ENCODE measurements at places on chromosomes 7 and 10.

GRCh38 chr7:12493407-12493806 is 77.1 kb upstream of the SCIN start:
- H3K4me1 ChIP-seq, result no peaks in the 10 kb centered on the region
- no peaks in the 10 kb centered on the region for H3K27me3 ChIP-seq
- H3K36me3 ChIP-seq, result no peaks in the 10 kb centered on the region
- DNase-seq, result no peak
- H3K27ac ChIP-seq, result no peak overlapping the region

DNA sequence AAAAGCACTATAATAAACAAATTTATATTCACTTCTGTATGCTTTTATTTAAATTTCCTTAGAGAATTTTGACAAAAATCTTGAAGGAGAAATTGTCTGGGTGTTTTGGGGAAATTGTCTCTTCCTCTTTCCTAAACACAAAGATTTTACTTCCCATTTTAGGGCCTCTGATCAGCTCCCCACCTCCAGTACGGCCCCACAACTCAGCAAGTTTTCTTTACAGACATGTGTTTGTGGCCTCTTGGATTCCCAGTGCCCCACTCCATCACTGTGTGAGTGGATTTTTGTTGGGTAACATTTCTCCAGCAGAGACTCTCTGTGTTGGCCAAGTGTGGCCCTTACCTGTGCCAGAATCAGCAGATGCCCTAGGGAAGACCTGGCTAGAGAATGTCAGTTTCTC is 182.8 kb upstream of the CDC14C start:
- no peak for DNase-seq
- H3K27me3 ChIP-seq, result no peaks in the 10 kb centered on the region
- no peaks in the 10 kb centered on the region for H3K4me1 ChIP-seq
- no peak overlapping the region for H3K27ac ChIP-seq
- H3K4me3 ChIP-seq, result no peak overlapping the region

- no peaks in the 10 kb centered on the region for H3K27me3 ChIP-seq
- no peak for DNase-seq
- no peak overlapping the region for H3K4me3 ChIP-seq
- H3K36me3 ChIP-seq, result peaks cover 29% of the 10 kb centered on the region
- no peaks in the 10 kb centered on the region for H3K4me1 ChIP-seq
- H3K27ac ChIP-seq, result no peak overlapping the region
Observed at GRCh38 chr10:121956111-121957061, 18.6 kb downstream of the NSMCE4A start.

DNA sequence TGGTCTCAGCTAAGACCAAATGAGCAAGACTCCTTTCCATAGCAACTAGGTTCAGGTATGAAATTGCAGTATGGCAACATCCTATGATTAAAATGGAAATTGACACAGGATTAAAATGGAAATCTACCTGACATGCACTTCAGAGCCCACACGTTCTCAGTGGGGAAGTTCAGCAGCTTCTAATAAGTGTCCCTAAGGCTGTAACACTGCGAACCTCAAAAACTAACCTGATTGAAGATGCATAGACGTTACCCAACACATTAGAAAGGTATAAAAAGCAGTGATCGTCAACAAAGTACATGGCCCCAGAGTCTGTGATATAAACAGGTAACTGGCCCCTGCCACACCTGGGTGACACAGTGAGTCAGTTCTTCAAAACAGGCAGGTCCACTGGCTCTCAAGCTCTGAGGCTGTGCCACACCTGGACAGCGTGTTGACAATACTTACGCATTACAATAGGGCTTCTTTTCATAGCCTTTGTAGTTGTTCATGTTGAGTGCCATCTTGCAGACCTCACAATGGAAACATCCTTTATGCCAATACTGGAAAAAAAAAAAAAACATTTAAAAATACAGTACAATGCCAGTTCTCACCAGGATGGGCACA is 274.9 kb upstream of the NEBL start:
- H3K4me1 ChIP-seq, result peaks cover 3% of the 10 kb centered on the region
- H3K27ac ChIP-seq, result no peak overlapping the region
- no peak overlapping the region for H3K4me3 ChIP-seq
- H3K27me3 ChIP-seq, result peaks cover 48% of the 10 kb centered on the region
- no peaks in the 10 kb centered on the region for H3K36me3 ChIP-seq
- DNase-seq, result no peak

- H3K27me3 ChIP-seq, result no peaks in the 10 kb centered on the region
- H3K36me3 ChIP-seq, result no peaks in the 10 kb centered on the region
- H3K4me3 ChIP-seq, result no peak overlapping the region
- DNase-seq, result no peak
Observed at GRCh38 chr10:77586719-77587415, 50.7 kb downstream of the KCNMA1 start.

GRCh38 chr7:73991522-73992100 is 36.4 kb upstream of the ELN start:
- H3K4me3 ChIP-seq, result no peak overlapping the region
- no peaks in the 10 kb centered on the region for H3K4me1 ChIP-seq
- H3K27ac ChIP-seq, result no peak overlapping the region
- H3K27me3 ChIP-seq, result no peaks in the 10 kb centered on the region
- DNase-seq, result no peak

DNA sequence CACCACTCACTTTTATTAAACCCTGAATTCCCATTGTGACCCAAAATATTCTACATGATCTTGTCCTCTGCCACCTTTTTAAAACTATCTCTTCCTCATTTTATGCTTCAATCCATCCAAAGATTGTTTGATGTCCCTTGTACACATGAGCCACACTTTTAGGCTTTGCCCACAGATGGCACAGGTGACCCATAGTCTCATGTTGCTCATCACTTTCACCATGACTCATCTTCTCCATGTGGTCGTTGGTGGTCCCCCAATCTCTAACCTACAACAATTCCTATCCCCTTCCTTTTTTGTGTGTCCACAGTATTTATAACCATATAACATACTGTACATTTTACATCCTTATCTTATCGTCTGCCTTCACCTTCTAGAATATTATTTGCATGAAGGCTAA is 271.5 kb upstream of the ZWINT start:
- no peaks in the 10 kb centered on the region for H3K27me3 ChIP-seq
- no peaks in the 10 kb centered on the region for H3K4me1 ChIP-seq
- H3K4me3 ChIP-seq, result no peak overlapping the region
- no peak overlapping the region for H3K27ac ChIP-seq

DNA sequence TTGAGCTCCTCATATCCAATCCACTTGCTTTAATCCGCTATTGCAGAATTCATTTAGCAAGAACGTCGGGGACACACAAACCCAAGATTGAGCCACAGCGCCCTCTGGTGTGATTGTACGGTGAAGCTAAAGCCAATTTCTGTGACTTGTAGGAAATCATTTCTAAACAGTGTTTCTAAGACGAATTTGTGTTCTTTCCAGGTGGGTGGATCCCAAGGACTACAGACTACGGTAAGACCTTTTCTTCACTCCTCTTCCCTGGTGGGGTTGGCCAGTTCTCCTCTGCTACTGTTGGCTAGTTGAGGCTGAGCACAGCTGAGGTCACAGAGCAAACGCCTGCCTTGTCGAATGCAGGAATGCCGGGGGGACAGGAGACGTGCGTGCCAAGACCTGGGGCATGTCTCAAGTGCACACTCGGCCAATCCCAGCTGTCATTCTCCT is 5.2 kb downstream of the DMBT1 start:
- peaks cover 4% of the 10 kb centered on the region for H3K4me1 ChIP-seq
- no peaks in the 10 kb centered on the region for H3K36me3 ChIP-seq
- peaks cover 38% of the 10 kb centered on the region for H3K27me3 ChIP-seq
- H3K27ac ChIP-seq, result no peak overlapping the region
- DNase-seq, result peak; percentile 23
- H3K4me3 ChIP-seq, result no peak overlapping the region

DNA sequence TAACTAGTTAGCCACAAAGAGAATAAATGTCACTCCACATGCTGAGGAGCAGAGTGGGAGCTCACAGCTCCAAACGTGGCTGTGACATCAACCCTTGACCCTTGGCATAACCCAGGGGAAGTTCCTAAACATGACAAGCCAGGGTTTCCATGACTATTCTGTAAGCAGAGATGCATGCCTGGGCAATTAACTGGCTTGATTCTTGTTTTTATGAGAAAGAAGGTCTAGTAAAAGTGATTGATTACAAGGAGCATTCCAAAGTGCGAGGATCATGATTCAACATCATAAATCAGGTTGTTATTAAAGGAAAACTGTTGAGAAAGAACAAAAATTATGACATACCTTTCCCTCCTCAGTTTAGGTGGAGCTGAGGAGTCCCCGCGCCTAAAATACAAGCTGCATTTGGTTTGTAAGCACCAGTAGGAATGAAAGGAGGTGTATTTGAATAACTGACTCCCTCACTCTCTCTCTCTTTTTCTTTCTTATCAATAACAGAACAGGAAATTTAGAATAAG is 108.4 kb downstream of the SFMBT2 start:
- H3K36me3 ChIP-seq, result peaks cover 5% of the 10 kb centered on the region
- no peak for DNase-seq
- no peak overlapping the region for H3K27ac ChIP-seq
- H3K27me3 ChIP-seq, result no peaks in the 10 kb centered on the region

DNA sequence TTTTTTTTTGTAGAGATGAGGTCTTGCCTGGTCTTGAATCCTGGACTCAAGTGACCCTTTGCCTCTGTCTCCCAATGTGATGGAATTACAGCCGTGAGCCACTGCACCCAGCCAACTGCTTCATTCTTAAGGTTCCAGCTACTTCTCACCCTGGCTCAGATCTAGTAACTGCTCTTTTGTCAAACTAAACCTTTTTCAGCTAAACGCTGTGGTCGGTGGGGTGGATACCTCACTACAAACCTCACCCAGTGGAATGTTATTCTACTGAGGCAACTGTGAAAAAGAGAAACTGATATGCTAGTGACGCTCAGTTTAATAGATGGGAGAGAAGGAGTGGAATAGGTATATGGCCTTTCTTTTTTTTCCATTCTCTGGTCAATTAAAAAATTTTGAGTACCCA is 1.7 kb upstream of the MRLN start:
- no peaks in the 10 kb centered on the region for H3K4me1 ChIP-seq
- DNase-seq, result no peak
- no peaks in the 10 kb centered on the region for H3K36me3 ChIP-seq
- H3K4me3 ChIP-seq, result no peak overlapping the region
- peaks cover 9% of the 10 kb centered on the region for H3K27me3 ChIP-seq

DNA sequence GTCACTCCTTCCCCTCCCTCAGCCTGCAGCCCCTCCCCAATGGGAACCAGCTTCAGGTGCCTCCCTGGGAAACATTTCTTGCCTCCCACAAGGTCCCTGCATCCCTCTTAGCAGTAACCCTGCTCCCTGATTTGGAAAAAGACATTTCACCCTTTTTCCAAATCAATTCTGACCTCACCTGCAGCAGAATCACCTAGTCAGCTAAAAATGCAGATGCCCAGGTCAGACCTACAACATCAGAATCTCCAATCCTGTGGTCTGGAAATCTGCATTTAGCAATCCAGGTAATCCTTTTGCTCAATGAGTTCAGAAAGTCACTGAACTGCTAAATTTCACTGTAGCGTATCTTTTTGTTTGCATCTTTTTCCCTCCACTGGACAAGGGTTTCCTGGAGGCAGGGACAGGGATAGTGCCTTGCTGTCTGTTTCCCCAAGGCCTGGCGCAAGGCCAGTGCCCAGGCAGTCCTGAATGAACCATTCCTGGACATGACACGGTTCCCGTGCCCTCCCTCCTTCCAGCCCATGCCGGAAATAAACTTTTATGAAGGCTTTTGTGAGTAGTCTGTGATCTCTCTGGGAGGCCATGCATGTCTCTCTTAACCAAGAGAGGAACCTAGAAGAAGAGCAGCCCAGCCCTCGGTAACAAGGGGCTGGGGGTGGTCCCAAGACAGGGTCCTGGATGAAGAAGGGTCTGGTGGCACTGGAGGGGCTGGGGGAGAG is 44.0 kb downstream of the COL13A1 start:
- H3K4me1 ChIP-seq, result no peaks in the 10 kb centered on the region
- no peak overlapping the region for H3K27ac ChIP-seq
- DNase-seq, result no peak
- no peaks in the 10 kb centered on the region for H3K36me3 ChIP-seq

DNA sequence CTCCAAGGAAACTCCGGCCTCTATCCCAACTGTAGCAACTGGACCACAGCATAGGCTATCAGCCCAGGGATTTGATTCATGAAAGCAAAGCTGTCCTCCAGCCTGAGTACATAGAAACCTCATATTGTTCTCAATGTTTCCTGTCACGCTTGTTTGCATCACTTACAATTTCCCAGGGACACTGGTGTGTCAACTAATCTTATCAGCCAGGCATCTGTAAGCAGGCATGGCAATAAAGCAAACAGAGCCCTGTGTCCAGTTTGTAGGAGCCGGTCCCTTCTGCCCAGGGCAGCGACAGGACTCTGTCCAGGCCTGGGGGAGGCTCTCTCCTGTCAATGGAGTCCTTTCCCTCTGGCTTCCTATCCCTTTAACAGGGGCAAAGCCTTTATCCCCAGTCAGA is 23.0 kb upstream of the CDHR3 start:
- H3K4me1 ChIP-seq, result no peaks in the 10 kb centered on the region
- no peak overlapping the region for H3K27ac ChIP-seq
- DNase-seq, result no peak
- H3K27me3 ChIP-seq, result peaks cover under 1% of the 10 kb centered on the region

GRCh38 chr10:3220853-3221252 is 48.3 kb upstream of the PITRM1 start:
- no peak overlapping the region for H3K27ac ChIP-seq
- H3K36me3 ChIP-seq, result no peaks in the 10 kb centered on the region
- no peaks in the 10 kb centered on the region for H3K4me1 ChIP-seq
- DNase-seq, result no peak
- no peak overlapping the region for H3K4me3 ChIP-seq
- peaks cover 15% of the 10 kb centered on the region for H3K27me3 ChIP-seq

GRCh38 chr10:132175907-132176581 is 10.7 kb upstream of the DPYSL4 start:
- peaks cover 29% of the 10 kb centered on the region for H3K27me3 ChIP-seq
- DNase-seq, result no peak
- H3K36me3 ChIP-seq, result no peaks in the 10 kb centered on the region
- H3K27ac ChIP-seq, result no peak overlapping the region

DNA sequence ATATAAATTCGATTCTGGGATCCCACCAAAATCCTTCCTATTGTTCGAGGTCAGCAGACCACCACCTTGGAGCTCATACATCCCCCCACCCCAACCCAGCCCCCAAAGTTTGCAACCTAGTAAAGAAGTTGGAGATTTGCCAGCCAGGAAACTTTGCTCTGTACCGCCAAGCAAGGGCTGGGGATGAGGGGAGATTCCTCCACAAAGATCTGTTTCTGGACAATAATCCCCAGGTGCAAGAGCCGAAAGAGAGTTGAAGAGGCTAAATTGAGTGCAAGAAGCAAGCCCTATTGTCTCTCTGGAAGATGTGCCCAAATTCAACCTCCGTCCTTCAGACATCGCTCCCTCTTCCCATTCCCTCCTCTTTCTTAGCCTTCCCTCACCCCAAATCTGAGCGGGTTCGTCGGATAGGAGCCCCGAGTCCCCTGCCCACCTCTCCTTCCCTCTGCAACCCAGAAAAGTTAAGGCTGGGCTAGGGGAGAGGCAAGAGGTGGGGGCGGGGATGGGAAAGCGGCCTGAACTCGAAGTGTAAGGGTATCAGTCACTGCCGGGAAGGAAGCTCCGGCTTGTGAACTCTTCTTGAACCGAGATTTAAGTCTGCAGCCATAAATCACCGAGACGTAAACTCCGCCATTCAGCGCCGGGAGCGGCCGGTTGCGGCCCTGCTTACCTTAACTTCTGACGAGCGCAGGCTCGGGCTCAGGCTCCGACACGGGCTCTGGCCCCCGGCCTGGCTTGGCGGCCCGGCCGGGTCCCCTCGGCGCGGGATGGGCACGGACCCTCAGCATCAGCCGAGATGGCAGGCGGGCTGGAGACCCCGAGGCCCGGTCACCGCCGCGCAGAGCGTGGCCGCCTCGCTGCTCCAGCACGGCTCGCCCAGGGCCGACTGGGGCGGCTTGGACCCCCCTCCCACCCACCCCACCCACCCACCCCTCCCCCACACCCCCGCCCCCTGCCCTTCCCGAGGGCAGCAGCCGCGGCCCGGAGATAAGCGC is 10.8 kb upstream of the HOXA2 start:
- no peak for DNase-seq
- no peaks in the 10 kb centered on the region for H3K4me1 ChIP-seq
- no peaks in the 10 kb centered on the region for H3K27me3 ChIP-seq

Measured in T-helper 2 cell treated with Interferon-gamma antibody and Interleukin-4, amounts not matched to agents 5 μg/mL and 100 μg/mL, for 36 hours (primary cell).